Fibroblast of skin of abdomen (primary cell): ENCODE measurements at places on chromosomes 1 and 21.

DNA sequence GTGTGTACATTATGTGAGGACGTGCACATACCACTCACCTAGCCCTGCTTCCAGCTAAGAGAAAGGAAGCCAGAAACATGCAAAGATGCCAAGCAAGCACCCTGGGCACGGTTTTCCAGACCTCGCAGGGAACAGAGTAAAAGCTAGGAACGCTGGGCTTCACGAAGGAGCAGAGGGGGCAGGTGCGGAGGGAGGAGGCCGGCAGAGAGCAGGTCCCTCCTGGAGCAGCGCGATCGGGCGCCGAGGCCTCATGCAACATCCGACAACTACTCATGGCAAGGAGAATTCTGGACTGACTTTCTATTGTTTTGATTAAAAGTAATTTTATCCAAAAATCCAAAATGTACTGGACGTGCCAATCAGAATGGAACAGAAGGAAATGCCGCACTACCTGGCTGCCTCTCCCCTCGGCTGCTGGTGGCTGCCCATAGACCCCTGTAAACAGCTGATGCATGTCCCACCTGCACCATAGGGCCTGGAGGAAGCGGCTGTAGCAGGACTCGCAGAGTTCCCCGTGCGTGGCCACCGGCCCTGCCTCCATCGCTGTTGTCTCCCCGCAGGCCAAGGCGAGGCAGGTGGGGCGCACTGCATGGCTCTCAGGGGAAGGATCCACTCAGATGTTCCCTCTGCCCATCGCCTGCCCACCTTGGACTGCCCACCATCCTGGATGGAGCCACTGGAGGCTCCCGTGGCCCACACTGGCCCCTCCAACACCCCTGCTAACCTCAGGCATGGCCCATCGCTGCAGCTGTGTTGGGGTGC lies 93.5 kb downstream of the WDR4 start:
- no peak for DNase-seq

DNA sequence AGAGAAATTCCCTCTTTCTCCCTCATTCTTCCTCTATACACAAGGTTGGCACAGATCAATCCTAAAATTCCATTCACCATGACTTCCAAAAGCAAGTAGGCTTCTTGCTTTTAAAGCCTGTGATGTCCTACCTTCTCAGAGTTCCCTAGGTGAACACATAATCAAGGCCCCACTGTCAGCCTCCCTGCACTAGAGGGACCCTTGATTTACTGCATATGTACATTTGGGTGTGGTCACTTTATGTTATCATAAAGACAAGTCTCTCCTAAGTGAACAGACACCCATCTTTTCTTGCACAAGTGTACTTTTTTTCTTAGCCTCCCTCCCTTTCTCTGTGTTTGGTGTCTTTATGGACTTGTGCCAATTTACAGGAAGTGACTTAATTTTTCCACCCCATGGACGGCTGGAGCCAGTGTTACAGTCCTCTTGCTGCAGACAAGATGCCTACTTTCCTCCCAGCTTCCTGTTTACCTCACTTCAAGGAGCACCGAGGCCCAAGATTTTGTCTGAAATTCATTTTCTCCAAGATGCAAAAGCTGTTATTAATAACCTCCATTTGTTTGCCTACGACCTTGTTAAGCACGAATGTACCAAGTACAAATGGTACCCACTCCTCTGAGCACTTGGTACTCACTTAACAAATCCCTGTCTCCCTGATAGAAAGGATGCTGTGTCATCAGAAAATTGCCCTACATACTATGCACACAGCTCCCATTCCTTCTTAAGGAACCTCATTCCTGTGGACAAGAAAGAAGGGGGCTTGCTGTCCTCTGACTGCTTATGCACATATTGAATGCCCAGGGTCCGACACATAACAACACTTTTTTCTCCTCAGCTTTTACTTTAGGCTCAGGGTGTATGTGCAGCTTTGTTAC lies 82.8 kb upstream of the SLC44A3 start:
- peak; percentile 47 for DNase-seq

- DNase-seq = peak; percentile 94
These were observed 1.8 kb downstream of the ARPC5 start for GRCh38 chr1:183633676-183634343.

DNA sequence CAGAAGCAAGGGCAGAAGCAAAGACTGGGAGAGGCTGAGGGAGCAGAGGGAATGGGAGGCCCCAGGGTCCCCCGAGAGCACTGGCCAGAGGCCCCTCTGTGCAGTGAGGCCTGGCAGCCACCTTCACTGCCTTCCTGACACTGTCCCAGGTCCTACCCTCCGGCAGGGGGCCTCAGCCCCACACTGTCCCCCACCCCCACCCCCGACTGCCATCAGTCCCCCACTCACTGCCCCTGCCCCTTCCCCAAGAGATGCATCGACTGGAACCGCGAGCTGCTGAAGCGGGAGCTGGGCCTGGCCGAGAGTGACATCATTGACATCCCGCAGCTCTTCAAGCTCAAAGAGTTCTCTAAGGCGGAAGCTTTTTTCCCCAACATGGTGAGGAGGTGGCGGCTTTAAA lies 13.0 kb upstream of the PADI6 start:
- DNase-seq = no peak

GRCh38 chr1:206816390-206817287 lies 44.3 kb upstream of the IL10 start:
- no peak for DNase-seq

GRCh38 chr1:20110679-20111078 lies 8.7 kb downstream of the PLA2G2D start:
- peak; percentile 10 for DNase-seq

DNA sequence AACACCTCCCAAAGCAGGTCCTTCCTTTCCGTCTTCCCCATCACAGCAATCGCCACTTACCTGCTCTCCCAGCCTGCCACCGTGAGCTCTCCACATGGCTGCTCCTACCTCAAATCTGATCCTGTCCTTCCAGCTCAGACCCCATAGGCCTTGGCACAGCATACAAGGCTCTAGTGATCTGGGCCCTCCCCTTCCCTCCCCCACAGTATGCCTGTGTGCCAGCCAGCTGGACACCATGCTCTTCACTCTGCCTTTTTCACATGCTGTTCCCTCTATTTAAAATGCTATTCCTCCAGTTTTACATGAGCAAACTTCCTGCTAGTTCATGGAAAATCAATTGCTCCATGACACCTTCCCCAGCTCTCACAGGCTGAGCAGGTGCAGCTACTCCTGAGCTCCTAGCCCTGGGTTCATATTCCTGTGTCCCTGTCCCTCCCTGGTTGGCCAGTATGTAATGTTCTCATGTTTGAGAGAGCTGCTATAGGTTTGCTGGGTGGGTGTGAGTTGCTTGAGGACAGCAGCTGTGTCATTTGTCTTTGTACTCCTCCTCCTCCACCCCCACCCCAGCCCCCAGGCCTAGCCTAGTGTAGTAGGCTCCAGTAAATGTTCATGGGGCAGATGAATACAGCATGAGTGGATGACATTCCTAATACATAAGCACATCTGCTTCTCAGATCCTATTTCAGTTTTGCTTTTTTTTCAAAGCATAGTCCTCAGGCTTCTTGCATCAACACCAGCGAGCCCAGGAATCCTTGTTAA lies 6.3 kb upstream of the TNNT2 start:
- DNase-seq = peak; percentile 94
